ENCODE measurements at places on chromosomes 16 and 17. TPM values are rescaled to one million over a fixed set of nuclear protein-coding genes. Genes with fewer than 3 reads are reported as not detected.
A peak's percentile ranks its signal among the peaks of the same experiment; 100 is the strongest.

DNA sequence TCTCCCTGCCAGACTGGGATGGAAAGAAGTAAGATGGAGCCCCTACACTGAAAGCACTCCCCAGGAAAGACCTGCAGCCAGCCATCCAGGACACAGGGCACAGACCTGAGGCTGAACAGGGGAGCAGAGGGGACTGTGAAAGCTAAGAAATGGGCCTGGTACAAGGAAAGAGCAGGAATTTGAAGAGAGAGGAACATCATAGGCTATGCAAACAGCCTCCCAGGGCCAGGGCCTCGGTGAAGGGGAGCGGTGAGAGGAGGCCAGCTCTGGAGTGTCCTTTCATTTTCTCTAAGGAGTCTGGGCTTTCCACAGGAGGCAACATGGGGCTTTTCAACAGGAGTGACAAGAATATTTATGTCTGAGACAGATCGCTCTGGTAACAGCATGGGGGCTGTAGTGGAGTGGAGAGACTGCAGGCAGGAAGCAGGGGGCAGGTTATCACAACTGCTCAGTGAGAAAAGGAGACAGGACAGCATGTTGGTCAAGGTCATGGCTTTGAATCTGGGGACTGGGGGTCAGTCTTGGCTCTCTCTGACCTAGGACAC is 50.1 kb downstream of the TOM1L2 start:
- peaks cover 6% of the 10 kb centered on the region for H3K36me3 ChIP-seq
- no peaks in the 10 kb centered on the region for H3K27me3 ChIP-seq
- peak overlapping the region; percentile 83 for H3K27ac ChIP-seq
- H3K4me1 ChIP-seq: peaks cover 22% of the 10 kb centered on the region

DNA sequence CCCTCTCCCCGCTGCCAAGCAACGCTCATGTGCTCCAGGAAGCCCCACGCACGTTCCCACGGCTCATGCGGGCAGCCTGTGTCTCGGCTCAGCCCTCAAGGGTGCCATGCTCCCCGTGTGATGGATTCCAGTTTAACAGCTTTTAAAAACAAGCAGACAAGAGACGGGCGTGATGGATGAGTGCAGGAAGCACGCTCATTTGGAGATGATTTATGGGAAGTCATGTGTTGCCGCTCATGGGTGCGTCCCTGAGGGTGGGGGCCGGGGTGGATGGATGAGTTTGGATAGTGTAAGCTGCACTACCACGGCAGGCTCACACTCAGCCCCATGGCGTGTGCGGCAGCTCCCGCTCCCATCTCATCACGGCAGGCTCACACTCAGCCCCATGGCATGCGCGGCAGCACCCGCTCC is 132.8 kb downstream of the RBFOX3 start:
- peaks cover 100% of the 10 kb centered on the region for H3K27me3 ChIP-seq
- H3K4me1 ChIP-seq: no peaks in the 10 kb centered on the region
- no peak overlapping the region for H3K27ac ChIP-seq
- no peak for DNase-seq
- no peak overlapping the region for H3K4me3 ChIP-seq

DNA sequence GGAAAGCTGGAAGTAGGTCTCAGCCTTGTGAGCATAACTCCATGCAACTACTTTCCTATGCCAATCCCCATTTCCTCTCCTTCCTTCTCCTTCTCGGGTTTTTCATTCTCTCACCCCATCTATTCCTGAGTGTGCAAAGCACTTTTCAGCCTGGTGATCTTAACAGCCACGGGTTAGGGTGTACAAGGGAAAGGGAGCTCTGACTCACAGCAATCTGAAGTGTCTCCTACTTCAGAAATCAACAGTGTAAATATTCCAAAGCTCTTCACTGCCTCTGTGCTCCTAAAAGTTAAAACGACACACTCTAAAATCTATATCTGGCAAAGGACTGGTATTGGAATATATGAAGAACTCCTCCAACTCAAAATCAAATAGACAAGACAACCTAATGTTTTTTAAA is 268.0 kb upstream of the IRX3 start:
- peaks cover 16% of the 10 kb centered on the region for H3K27me3 ChIP-seq
- no peak overlapping the region for H3K27ac ChIP-seq
- no peaks in the 10 kb centered on the region for H3K4me1 ChIP-seq
- no peak overlapping the region for H3K4me3 ChIP-seq

Gene NPIPA7
- 9.5 TPM for total RNA-seq

Gene GNG13
- not detected for total RNA-seq
